ENCODE measurements at places on chromosomes 2 and 18. TPM values are rescaled to one million over a fixed set of nuclear protein-coding genes. Genes with fewer than 3 reads are reported as not detected.

DNA sequence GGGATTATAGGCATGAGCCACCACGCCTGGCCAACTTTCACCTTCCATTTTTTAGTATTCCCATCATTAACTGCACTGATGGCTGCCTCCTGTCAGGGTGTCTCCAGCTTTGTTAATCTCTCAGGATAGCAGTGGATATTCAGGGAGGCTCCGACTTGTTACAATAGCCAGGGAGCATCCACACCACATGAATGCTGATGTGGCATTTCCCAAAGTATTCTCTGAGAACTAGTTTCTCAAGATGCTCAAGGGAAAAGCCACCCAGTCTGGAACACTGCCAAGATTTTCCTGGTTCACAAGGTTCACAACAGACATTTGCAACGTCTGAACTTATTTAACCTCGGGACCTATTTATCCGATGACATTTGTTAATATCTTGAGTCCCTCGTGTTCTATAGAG, 33.8 kb downstream of the ZNF519 start:
- no peak for DNase-seq

DNA sequence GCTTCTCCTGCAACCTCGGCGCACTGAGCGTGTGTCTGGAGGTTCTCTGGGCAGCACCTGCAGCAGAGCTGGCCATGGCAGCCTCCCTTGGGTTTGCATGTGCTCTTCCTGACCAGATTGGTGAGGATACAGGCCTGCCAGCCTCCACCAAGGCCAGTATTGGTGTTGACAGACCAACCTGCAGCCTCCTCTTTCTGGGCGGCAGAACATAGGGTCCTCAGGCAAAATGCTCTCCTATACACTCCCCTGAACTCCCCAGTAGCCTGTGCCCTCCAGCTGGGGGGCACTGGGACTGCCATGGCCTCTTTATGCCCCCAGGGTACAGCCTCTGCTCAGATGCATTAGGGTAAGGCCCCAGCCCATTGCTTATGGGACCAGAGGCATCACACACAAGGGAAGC, 131.9 kb upstream of the SPRED2 start:
- no peak for DNase-seq

GRCh38 chr18:13269521-13270011, 51.0 kb downstream of the LDLRAD4 start:
- no peak for DNase-seq

DNA sequence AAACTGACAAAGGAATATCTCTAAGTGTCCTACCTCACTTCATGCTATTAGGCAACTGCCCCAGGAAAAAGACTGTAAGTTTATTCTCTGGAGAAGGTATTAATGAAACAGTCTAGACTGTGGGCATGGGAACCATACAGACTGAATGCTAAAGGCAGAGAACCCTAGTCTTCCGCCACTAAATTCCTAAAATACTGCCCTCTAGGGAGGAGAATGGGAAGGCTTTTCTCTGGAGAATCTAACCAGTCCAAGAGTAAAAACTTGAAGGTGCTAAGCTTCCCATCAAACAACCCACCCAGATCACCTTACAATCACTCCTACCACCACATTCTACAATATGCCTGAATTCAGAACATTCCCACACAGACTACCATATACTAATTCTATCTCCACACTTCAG, 3.4 kb downstream of the SRBD1 start:
- peak; percentile 47 for DNase-seq

DNA sequence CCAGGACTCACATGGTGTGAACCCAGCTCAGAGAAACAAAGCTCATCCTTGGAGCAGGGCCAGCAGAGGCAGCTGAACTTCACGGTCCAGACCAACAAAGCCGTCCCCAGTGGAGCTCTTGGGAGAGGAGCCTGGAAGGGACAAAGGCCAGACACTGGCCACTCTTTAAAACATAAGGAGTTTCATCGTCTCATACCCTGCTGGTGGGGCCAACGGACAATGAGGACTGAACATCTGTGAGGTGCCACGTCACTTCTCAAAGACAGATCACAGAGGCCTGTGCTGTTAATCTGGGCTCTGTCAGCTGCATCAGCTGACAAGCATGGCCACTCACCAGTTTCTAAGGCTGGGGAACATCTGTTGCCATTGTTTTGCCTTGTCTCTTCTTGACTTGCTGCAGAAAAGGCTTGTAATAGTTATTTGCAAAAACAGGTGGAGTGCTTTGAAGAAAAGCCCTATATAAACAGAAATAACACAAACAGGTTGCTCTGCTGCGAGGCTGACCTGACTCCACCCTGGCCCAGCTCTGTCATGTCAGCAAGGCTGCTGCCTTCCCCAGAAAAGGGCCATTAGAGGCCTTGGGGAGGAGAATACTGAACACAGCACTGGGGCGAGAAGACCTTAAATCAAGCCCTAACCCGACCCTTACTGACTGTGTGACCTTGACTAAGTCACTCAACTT, 68.1 kb upstream of the DAPL1 start:
- no peak for DNase-seq

GRCh38 chr2:215499331-215499730, 63.5 kb upstream of the FN1 start:
- DNase-seq: no peak

DNA sequence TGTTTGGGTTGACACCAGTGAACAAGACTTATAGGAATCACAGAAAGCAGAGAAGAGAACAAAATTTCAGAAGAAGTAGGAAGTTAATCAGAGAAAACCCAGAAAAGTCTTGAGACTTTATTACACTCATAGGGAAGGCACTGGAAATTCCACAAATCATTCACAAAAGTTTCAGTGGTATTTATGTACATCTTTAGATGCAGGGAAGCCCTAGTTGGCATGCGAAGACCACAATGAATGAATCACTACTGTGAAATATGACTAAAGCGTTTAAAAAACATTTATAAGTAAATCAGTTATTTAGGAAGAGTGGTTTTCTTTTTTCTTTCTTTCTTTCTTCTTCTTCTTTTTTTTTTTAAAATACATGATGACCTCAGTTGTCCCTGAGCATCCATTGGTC, 105.1 kb downstream of the NUP35 start:
- peak; percentile 34 for DNase-seq

- no peak for DNase-seq
Measured at GRCh38 chr2:239271882-239272281, 128.9 kb downstream of the HDAC4 start.

DNA sequence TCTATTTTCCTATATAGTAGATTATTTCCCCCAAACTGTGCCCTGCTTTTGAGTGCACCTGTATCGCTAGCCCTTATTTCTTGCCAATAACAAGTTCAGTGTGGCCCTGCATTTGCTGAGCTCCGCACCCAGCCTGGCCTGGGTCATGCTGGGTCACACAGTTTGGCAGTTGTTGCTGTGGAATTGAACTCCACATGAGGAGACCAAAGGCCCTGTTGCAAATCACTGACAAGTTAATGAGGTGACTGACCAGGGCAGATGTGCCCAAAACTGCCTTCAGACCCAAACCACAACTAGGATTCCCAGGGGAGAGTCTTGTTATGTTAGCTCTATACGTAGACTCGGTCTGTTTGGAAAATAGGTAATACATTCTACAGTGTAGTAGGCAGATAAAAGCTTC, 31.0 kb downstream of the COL4A4 start:
- DNase-seq: no peak

DNA sequence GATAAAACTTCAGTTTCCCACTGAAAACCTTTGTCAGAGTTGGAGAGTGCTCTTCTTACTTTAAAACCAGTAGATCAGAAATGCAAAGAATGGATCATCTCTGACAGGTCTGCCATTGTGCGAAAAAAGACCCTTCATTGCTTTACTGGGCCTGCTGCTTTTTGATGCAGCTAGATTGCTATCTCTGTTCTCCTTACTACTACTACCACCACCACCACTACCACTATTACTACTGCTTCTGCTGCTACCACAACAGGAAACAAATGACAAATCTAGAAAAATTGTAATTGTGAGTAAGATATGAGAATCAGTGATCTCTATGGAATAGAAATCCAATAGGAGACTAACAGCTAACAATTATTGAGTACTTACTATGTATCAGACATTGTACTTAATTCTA, 85.8 kb downstream of the PKP4 start:
- DNase-seq: no peak

GRCh38 chr2:70479816-70480215, 73.8 kb downstream of the TGFA start:
- DNase-seq: no peak

DNA sequence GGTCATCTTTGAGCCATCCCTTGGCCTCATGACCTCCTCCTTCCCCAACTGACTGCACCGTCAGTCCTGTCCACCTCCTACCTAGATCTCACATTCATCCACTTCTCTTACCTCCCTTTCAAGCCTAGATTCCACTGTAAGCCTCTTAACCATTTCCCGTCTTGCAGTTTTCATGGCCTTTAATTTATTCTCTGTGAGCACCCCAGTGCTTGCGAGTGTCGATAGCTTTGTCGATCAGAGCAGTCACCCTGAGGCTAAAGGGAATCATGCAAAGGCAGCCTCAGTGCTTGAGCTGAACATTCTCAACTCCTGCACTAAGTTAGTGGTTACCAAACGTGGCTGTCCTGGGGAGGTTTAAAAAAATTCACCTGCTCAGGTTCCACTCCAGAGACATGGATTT, 14.7 kb downstream of the ARHGAP25 start:
- no peak for DNase-seq

DNA sequence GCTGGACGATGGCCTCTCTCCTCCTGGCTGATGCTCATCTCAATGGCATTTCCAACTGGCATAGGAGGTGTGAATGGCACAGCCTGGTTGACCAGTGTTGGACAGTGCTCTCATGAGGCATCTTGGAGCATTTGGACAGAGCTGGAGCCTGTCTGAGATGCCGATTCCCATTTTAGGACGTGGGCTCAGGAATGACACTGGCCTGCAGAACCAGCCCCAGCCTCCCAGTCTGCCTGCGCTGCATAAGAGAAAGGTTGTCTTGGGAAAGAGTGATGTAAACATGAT, 118.2 kb upstream of the COPS8 start:
- DNase-seq: no peak

GRCh38 chr2:190717764-190718651, 69.1 kb downstream of the NAB1 start:
- DNase-seq: no peak

DNA sequence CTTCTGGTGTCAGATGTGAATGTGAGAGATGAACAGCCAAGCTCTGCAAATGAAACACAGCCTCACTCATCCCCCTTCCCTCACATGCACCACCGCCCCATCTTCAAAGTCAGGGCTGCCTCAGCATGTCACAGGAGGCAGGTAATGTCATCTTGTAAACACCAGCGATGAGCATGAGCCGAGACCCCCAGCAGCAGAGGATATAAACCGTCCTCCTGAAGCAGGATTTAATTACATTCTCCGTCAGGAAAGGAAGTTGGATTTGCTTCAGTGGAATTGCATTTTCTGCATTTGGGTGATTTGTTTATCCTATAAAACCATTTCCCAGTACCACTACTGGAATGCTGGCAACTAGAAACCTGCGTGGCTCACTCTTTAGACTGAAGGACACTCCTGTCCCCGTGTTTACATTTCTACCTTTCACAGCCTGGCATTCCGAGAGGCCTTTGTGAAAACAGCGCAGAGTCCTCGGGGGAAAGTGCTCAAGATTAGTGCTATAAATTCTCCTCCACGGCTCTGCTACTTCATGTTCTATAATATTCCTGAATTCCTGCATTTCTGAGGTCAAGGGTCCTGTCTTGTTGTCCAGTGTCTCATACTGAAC, 619.2 kb downstream of the IRS1 start:
- DNase-seq: no peak

Gene ANKRD62
- total RNA-seq: not detected

Gene ZNF514
- 14.5 TPM for total RNA-seq

Gene PLA2R1
- total RNA-seq: 19.9 TPM

Gene TMEFF2
- total RNA-seq: under 0.01 TPM

Gene CHST9
- not detected for total RNA-seq

Gene SETBP1
- total RNA-seq: 23.0 TPM

Gene GPR45
- total RNA-seq: not detected

Gene SMAD7
- total RNA-seq: 76.0 TPM

Gene DNAJC5G
- total RNA-seq: not detected

Gene CNRIP1
- 46.3 TPM for total RNA-seq

Gene SPP2
- total RNA-seq: not detected

Gene LINC00305
- total RNA-seq: not detected

Gene ZBTB7C
- total RNA-seq: 0.36 TPM
